DMS79 (cell line): ENCODE measurements at places on chromosomes 5 and 9.

DNA sequence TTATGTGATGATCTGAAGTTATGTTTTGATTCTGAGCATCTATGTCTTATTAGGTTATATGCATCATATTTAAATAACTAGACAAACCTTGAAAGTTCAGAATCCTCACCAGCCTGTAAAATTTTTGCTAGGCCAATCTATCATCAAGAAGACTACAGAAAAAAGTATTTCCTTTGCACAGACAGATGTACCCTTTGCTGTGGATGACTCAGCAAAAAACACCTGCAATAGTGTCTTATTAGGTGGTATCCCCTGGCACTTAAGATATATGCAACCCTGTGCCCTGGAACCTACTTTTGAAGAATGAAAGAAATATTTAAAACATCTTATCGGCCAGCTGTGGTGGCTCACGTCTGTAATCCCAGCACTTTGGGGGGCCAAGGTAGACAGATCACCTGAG lies 130.6 kb downstream of the SLF1 start:
- no peak for DNase-seq

DNA sequence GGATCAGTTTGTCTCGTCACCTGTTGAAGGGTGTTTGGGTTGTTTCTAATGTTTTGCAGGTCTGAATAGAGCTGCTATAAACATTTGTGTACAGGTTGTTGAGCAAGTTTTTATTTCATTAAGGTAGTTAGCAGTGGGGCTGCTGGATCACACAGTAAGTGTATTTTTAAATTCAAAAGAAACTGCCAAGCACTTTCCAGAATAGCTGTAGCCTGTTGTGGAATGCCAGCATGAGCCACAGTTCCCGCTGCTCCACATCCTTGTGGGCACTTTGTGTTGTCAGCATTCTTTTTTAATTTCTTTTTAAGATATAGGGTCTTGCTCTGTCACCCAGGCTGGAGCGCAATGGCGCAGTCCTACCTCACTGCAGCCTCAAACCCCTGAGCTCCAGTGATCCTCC lies 14.5 kb downstream of the FBXW5 start:
- no peak for DNase-seq

- DNase-seq: no peak
Observed at GRCh38 chr5:67799732-67800234, 415.8 kb upstream of the PIK3R1 start.

GRCh38 chr5:2905741-2906140 lies 154.3 kb upstream of the IRX2 start:
- no peak for DNase-seq

DNA sequence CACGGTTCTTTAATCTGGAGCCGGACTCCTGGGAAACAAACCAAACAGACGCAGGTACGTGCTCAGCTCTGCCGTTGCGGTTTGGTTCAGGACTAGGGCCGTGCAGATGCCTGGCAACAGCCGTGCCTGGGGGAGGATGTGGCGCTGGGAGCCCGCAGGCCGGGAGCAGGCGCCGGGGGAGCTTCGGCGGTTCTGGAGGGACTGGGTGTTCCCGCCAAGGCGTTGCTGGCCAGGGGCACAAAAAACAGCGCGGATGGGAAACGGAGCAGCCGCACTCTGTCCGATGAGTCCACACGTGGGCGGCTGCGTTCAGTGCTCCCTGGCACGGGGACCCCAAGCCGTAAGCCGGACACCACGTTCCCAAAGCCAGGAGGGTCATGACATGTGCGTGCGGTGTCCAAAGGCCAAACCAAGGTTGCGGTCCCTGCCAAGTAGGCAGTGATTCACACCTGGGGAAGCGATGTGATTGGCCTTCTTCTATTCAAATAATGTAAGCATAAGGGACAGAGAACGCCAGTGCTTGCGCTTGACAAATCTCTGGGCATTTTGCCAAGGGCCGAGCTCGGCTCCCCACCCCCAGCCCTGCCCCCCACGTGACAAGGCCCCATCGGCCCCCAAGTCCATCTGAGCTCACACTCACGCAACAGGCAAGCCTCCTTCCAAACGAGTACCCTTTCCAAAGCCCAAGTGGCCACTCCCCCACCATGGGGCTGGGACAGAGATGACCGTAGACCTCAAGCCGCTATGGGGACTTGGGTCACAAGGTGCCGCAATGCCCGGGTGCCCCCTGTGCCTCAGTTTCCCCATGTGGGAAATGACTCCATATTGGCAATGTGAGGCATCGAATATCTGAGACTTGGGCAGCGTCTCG lies 49.7 kb upstream of the NKD2 start:
- no peak for DNase-seq

GRCh38 chr5:86118542-86118941 lies 499.2 kb upstream of the COX7C start:
- no peak for DNase-seq

GRCh38 chr9:33220681-33221567 lies 19.0 kb upstream of the SPINK4 start:
- no peak for DNase-seq

DNA sequence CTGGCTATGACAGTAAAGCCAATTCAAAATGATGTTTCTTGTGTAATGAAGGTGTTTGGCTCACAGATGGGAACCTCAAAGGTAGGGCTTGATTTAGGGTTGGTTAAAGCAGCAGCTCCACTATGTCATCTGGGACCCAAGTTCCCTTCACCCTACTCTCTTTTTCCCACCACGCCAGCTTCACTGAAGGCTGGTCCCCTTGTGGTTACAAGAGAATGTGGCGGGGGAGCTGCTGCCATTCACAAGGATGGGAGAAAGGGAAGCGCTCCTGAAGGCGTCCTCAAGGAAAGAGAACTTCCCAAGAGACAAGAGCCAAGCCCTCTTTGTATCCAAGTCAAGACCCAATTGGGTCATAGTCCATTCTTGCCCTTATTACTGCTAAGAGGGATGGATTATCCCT lies 72.7 kb downstream of the NTRK2 start:
- no peak for DNase-seq

DNA sequence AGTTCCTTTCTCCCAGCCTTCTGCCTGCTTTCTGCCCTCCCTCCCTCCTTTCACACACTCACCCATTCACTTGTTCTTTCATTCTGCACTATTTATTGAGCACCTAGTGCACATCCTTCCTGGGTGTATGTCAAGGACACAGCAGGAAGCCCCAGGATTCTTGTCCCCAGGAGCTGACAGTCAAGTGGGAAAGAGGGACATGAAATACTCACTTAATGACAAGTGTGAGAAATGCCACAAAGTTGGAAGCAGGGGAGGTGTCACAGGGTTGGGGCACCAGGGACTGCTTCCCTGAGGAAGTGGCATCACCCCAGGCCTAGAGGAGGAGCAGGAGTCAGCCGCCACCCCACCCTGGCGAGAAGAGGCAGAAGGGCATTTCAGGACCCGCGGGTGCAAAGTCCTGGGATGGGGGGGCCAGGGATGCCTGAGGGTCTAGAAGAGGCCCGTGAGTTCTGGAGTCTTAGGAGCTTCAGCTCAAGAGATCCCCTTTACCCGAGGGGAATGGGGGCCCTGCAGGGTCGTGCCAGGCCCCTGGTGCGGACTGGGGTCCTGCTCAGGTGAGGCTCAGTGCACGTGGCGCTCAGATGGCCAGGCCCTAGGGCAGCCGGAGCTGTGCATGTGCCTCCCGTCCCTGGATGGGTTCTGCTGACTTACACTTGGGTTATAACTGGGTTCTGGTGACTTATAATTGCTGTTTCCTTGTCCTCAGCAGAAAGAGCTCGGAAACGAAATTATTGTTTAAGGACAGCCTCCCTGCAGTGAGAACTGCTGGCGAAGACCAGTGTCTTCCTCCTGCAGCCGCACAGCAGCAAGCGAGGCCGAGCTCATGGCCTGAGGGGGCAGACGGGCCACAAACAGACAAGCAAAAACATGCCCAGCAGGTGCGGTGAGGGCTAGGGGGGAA lies 16.9 kb upstream of the LAMC3 start:
- DNase-seq: no peak

DNA sequence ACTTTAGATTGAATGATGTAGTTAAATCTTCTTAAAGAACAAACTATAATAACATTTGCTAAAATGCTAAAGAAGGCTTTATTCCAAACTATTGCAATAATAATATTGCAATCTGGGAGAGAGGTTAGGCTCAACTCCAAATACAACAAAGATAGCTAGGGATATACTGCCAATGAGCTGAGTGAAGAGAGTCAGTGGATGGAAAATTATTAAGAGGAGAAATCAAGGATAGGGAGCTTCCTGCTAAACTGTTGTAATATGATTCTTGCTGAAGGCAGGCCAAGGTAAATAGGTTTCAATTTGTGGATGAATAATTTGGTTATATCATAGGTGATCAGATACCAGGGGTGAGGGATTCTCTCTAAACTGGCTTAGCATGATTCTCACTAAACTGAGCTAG lies 1651.5 kb downstream of the EFNA5 start:
- DNase-seq: no peak

- no peak for DNase-seq
Observed at GRCh38 chr9:18060269-18060934, 413.6 kb upstream of the ADAMTSL1 start.

GRCh38 chr9:111481885-111482636 lies 2.1 kb downstream of the ECPAS start:
- peak; percentile 54 for DNase-seq

DNA sequence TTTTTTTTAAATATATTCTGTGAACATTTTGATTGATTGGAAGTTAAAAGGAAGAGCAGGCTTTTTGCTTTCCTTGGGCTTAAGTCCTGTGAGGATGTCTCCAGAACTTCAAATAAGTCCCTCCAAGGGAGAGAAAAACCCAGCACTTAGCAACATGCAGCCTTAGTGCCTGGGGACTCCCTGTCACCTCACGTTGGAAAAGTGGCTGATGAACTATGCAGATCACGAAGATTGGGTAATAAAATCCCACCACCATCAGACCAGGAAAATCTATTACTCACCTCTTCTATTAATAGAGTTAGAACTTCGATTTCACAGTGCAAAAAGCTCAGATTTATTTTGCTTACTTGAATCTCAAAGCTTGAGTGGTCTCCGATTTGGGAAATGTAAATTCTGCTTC lies 507.0 kb downstream of the MAT2B start:
- no peak for DNase-seq

GRCh38 chr9:131545003-131545785 lies at the start of gene PRRT1B:
Gene PRRT1B (plus strand): TSS chr9:131545523. CDS start chr9:131545616, 93 bp downstream.
- no peak for DNase-seq

DNA sequence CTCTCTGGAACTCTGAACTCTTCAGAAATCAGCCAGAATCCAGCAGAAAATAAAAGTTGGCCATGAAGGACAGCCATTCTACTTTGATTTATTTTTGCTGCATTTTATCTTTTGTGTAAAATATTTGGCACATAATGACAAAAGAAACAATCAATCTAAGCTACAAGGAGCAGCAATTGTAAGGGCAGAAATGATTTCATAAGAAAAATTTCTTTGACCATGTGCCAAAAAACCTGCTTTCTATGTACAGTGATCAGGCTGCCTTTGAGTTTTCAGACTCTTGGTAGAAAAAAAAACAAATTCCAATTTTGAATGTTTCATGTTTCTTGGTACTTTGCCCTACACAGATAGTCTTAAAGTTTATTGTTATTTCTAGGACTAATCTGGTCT lies 69.8 kb upstream of the SLC1A3 start:
- no peak for DNase-seq

DNA sequence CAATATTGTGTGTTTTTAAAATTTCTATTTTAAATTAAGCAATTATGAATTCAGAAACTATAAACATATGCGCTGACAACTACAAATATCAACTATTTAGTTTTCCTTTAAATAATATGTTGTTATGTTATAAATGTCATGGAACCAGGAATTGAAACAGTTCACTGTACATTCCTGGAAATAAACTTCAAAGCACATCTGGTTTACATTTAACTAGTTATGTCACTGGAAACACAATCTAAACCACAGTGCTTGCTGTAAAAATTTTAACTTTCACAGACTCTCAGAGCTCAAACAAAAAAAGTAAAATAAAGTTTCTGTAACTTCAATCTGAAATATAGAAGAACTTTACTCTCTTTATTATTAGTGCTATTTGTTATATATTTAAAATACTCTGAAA lies 179.2 kb downstream of the FBN2 start:
- no peak for DNase-seq
